ENCODE measurements at places on chromosomes 1 and 21.

DNA sequence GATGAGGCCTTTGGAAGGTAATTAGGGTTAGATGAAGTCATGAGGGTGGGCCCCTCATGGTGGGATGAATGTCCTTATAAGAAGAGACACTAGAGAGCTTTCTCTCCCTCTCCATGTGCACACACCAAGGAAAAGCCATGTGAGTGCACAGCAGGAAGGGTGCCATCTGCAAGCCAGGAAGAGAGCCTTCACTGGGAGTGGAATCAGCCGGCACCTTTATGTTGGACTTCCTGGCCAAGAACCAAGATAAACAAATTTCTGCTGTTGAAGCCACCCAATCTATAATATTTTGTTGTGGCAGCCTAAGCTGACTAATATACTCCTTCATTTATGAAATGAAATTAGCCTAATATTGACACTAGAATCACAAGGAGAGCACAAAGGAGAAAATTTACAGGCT lies 38.2 kb upstream of the PKP1 start:
- no peak for DNase-seq

- no peak for DNase-seq
These were observed 139.3 kb upstream of the PALMD start for GRCh38 chr1:99506631-99507030.

DNA sequence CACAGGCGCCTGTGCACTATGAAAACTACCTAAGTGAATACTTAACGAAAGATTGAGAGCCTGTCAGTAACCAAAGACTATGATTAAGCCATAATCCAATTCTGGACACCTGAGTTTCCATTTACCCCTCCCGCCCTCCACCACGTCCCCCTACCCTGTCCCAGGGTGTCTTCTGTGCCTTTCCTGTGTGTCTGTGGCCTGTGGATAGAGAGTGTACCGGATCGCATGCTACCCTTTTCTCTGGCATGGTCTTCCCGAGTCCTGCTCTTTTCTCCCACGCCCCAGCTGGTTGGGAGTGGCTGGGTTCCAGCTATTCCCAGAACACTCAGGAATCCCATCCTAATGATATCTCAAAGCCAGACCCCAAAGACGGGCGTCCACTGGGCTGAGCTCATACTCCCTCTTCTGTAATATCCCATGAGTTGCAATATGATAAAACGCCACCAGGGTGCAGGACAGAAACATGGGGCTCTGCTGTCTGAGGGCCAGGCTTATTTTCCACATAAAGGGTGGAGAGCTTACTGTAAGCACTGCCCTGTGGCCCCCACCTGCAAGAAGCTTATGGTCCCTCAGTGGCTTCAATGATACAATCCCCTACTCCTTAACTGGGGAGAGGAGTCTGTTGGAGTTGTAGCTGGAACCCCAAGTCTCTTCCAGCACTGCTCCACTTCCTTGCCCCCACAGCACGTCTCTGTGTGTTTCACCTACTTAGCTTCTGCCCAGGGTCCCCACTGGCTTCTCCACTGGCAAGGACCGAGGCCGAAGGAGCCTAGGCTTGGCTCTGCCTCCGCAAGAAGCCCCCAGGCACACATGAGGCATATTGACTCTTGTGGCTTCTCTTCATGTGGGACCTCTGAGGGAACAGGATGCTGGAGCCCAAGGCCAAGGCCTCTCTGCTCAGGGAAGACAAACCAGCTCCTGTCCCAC lies 17.6 kb upstream of the ALX3 start:
- DNase-seq: peak; percentile 68

DNA sequence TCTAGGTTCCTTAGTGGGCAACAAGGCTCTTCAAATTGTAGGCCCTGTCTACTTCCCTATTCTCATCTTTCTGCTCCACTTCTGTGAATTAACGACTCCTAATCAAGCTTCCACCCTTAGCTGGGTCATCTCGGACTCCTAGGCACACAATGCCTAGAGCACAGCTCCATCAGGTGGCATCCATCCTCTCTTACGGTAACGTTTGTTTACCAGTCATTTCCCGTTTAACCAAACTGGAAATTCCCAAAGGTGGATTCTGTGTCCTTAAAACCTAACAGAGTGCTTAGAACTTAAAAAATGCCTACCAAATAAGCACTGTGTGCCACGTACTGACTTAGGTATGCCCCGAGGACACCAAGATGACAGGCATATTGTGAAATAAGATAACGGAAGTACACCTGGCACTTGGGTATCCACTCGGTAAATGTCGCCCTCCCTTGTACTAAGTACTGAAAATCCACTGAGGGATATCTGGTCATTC lies 1.5 kb downstream of the PARP1 start:
- peak; percentile 16 for DNase-seq

- DNase-seq: no peak
These were observed 52.0 kb downstream of the TAS1R2 start for GRCh38 chr1:18807334-18808063.

- DNase-seq: no peak
These were observed 863 bp upstream of the PTPRC start for GRCh38 chr1:198637916-198638437.

DNA sequence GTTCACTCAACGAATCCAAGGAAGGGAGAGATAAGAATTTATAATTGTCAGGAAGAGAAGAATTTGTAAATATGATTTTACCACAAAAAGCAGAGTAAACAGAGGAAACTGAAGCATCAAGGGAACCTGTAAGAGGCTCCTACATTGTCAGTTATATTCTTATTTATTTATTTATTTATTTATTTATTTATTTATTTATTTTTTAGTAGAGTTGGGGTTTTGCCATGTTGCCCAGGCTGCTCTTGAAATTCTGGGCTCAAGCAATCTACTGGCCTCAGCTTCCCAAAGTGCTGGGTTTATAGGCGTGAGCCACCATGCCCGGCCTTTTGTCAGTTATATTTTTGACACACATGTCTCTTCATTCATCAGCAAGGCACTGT lies 47.1 kb downstream of the FCRL3 start:
- no peak for DNase-seq

GRCh38 chr1:24643363-24644099 lies 429 bp downstream of the SRRM1 start:
- DNase-seq: no peak

GRCh38 chr1:30790850-30791778 lies 33.5 kb upstream of the LAPTM5 start:
- DNase-seq: no peak

GRCh38 chr1:157403203-157403602 lies 149.1 kb downstream of the FCRL5 start:
- DNase-seq: no peak

Measured in fibroblast of the aortic adventitia (primary cell).